ENCODE measurements at places on chromosomes 4 and X.

GRCh38 chr4:38396091-38396490 lies 267.9 kb upstream of the KLF3 start:
- DNase-seq = no peak

- DNase-seq = no peak
Measured at GRCh38 chrX:99572711-99573110, 837.4 kb downstream of the PCDH19 start.

DNA sequence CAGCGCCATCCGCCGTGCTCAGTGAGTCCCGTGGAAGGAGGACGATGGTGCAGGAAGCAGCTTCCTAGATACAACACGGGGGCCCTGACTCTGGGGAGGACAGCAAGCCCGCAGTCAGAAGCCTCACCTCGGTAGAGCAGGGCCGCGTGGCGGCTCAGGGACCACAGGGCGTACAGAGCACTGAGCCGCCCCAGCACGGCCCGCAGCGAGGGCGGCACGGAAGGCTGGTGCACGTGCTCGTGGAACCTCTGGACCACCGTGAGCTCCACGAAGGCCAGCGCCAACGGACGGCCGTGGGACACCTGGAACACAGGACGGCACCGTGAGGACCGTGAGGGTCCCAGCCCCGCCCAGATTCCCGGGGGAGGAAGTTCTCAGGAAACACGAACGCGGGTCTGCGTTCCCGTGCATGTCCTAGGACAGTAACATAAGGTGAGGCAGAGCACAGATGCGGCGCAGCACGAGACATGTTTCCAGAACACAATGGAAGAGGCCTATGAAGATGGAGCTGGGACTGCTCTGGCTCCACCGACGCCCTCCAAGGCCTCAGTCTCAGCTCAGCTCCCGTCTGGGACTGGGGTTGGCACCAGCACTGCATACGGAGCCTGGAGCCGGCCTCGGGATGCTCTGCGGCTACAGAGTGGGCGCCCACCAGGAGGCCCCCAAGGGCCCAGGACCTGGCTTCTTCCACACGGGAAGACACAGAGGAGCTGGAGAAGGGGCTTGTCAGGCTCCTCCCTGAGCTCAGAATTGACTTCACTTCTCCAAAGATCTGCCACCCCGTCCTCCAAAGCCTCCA lies 65.5 kb downstream of the ACOX3 start:
- DNase-seq = no peak

GRCh38 chr4:100359441-100359840 lies 158.4 kb downstream of the EMCN start:
- DNase-seq = peak; percentile 72

DNA sequence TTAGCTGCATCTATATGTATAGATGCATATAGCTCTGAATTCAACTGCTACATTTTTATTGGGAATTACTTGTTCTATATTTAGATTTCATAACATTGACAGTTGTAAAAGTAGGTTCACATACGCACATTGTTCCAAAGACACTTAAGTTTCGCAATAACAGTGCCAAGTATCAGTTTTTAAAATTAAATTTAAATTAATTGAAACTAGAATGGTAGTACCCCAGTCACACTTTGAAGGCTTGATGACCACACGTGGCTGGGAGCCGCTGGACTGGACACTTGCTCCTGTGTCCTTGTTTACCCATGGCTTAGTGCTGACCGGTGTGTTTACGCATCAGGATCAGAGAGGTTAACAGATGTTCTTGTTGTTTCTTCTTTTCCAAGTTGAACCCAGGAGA lies 140.7 kb upstream of the PSAPL1 start:
- no peak for DNase-seq

DNA sequence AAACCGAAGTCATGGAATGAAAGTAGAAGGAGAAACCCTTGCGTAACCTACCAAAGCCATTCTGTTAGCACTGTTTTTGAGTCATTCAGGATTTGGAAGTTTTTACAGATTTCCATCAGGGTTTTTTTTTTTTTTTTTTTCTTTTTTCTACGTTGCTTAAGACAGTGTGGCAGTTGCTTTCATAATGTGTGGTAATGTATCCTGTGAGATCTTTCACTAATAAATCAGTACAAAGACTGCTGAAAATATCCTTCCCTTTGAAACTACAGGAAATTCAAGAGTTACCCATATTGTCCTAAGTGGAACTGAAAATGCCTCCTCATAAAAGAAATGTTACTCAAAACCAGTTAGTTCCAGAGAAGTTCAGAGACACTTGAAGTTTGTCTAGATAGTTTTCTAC lies 137.8 kb downstream of the RAPGEF2 start:
- DNase-seq = no peak

DNA sequence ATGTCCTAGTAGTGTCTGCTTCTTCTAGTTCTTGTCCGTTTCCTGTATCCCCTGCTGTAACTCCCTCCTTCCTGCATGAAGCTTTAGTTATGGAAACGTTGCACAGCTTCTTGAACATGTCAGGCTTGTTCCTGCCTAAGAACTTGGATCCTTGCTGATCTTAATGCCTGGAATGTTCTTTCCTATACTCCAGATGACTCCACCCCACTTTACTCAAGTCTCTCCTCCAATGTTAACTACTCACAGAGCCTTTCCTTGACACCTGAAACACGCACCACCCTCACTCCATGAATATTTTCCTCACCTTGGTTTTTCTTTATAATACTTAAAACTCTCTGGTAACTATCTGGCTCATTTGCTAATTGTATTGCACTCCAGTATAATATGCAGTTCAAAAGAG lies 19.4 kb downstream of the MAGEC3 start:
- DNase-seq = no peak

- peak; percentile 75 for DNase-seq
Measured at GRCh38 chrX:103215425-103215991, 600 bp downstream of the BEX4 start.

GRCh38 chr4:10226756-10227155 lies 110.2 kb upstream of the WDR1 start:
- DNase-seq = no peak

- no peak for DNase-seq
Measured at GRCh38 chrX:1551959-1552546, 15.1 kb upstream of the P2RY8 start.

DNA sequence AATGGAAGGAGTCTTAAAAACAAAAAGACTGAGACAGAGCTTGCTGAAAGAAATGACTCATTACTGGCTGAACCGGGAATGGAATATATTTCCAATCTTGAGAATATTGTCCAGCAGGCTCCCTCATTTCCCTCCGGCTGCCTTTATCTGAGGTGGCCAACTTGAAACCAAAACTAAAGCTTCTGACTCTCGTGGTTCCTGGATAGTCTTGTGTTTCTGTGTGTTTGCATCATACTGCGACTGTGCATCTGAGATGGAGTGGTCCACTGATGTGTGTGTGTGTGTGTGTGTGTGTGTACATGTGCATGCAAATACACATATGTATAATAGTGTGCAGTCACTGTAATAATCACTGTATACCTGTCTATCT lies 145.6 kb upstream of the SCML1 start:
- DNase-seq = no peak

DNA sequence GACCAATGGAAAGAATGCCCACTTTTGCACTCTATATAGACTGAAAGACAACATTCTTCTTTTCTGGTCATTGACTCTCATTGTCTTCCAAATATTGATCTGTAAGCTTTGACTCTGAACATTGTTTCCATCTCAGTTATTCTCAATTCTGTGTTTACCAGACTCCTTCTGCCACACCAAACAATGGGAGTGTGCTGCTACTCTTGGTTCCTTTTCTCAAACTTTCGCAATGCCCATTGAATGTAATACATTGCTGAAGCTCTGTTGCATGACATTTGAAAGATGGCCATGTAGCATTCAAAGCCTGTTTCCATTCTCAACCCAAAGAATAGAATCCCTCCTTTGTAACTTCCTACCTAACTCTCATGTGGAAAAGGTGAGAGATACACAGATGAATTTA lies 136.2 kb downstream of the BTC start:
- DNase-seq = no peak

DNA sequence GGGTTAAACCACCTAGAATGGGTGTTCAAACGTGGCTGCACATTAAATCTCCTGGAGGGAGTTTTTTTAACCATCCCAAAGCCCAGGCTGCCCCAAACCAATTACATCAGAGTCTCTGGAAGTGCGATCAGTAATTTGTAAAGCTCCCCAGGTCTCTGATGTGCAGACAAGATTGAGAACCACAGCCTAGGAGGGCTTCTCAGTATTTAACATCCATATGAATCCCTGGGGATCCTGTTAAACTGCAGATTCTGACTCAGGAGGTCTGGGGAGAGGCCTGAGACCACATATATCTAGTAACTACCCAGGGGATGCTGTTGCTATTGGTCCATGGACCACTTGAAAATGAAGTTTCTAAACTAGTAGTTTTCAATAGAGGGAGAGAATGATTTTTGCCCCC lies 42.6 kb downstream of the SMPX start:
- DNase-seq = no peak

DNA sequence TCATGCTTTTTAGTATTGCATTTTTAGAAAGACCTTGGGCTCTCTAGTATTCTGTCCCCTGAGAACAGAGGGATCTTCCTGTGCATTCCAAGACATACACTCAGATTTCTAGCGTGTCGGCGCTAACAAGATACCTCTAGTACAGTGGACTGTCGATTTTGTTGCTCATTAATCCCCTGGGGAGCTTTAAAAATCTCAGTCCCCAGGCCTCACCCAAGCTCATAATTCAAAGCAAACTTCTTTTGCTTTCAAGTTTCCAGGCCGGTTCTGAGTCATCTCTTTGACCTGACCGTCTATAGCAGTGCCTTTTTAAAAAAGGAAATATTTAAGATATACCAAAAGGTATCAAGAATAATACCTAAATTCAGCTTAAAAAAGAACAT lies 137.0 kb downstream of the AMMECR1 start:
- no peak for DNase-seq

- DNase-seq = no peak
Measured at GRCh38 chrX:106278951-106279350, 110.8 kb downstream of the PWWP3B start.

DNA sequence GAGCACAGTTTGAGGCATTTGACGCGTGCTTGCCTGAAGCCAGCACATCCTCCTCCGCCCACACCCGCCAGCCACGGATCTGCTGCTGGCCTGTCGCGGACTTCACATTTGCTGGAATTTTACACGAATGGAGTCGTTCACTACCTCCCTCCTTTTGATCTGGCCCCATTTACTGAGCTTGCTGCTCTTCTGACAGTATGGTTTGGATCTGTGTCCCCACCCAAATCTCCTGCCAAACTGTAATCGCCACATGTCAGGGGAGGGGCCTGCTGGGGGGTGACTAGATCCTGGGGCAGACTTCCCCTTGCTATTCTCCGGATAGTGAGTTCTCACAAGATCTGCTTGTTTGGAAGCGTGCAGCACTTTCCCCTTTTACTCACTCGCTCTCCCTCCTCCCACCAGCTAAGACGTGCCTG lies 19.9 kb upstream of the CPLX1 start:
- DNase-seq = no peak

- DNase-seq = no peak
Measured at GRCh38 chr4:8117278-8117682, 41.3 kb downstream of the ABLIM2 start.

- DNase-seq = no peak
Measured at GRCh38 chr4:188145601-188146000, 6.4 kb downstream of the TRIML1 start.

GRCh38 chr4:112127803-112128202 lies 17.5 kb upstream of the FAM241A start:
- no peak for DNase-seq

DNA sequence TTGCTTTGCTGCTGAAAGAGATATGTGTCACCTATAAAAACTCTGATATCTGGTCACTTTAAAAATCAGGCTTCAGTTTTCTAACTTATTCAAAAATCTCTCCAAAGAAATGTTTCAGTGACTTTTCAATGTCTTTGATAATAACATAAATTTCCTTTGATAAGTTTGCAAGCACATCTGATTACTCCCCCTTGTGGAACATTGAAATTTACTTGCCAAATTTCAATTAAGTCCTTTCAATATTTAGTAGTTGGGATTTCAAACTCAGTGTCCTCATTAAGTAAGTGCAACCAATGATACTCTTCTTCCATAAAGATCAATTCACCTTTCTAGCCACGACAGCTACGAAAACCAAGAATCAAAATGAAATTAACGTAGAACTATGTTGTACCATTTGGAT lies 151.3 kb upstream of the FAM47C start:
- no peak for DNase-seq

DNA sequence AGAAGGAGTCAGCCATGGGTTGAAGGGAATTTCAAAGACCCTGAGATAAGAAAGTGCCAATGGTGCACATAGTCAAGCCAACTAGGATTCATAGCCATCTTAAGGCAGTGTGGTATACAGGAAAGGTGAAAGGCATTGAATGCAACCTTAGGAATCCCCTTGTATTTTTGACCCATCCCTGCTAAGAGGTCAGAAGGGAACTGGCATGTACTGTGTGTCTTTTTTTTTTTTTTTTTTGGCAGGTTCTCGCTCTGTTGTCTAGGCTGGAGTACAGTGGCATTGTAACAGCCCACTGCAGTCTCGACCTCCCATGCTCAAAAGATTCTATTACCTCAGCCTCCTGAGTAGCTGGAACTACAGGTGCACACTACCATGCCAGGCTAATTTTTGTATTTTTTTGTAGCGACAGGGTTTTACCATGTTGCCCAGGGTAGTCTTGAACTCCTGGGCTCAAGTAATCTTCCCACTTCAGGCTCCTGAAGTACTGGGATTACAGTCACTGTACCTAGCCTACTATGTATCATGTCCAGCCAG lies 40.8 kb downstream of the VSIG4 start:
- no peak for DNase-seq

DNA sequence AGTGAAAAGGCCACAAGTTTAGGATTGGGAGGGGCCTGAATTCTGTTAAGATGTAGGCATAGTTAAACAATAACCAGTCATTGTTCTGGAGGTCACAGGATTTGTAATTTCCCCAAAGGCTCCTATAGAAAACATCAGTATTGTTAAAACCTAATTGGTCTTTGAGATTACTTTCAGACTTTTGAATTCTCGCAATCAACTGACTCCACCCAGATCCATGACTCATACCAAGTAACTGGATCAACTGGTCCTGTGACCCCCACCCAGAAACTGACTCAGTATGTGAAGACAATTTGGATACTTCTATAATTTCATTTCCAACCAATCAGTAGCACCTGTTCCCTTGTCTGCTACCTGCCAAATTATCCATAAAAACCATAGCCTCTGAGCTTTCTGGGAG lies 28.4 kb downstream of the MAGEB16 start:
- peak; percentile 22 for DNase-seq

Measured in eye (tissue), 1 donor.